COR-L47 (cell line): ENCODE measurements at places on chromosomes 13 and 19.
A peak's percentile ranks its signal among the peaks of the same experiment; 100 is the strongest.

GRCh38 chr13:63190742-63191141 is 1775.1 kb upstream of the PCDH20 start:
- DNase-seq, result no peak

- DNase-seq, result no peak
Measured at GRCh38 chr19:41535029-41535622, 40.8 kb upstream of the CEACAM21 start.

DNA sequence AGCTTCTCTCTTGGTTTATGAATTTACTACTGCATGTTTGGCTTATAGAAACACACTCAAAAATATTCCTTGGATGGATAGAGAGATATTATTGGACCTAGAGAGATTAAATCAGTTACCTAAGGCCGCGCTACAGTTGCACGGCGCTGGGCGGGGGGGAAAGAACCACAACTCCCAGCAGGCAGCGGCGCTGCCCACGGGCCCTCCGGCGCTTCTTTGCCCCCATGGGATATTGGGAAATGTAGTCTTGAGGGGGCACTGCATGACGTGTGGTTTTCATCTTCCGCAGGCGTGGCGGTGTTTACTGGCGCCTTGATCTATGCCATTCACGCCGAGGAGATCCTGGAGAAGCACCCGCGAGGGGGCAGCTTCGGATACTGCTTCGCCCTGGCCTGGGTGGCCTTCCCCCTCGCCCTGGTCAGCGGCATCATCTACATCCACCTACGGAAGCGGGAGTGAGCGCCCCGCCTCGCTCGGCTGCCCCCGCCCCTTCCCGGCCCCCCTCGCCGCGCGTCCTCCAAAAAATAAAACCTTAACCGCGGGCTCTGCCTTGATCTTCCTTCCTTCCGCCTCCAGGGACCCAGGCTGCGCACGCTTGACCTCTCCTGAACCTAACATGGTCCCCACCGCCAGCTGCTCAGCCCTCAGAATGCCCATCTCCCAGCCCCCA is 4.8 kb downstream of the EMP3 start:
- DNase-seq, result peak; percentile 93

- DNase-seq, result peak; percentile 23
Measured at GRCh38 chr13:20702915-20703779, at the start of gene IL17D. IL17D (plus strand) TSS chr13:20703699; CDS start chr13:20704002, 303 bp downstream.
